Neural cell (in vitro differentiated cells): ENCODE measurements at places on chromosomes 5 and 9. TPM values are rescaled to one million over a fixed set of nuclear protein-coding genes. Genes with fewer than 3 reads are reported as not detected.

The SPATA31E1 gene
- polyA plus RNA-seq: not detected in 2 replicates

The BTNL3 gene
- polyA plus RNA-seq: not detected in 2 replicates

The PFN3 gene
- polyA plus RNA-seq: not detected in 2 replicates

The ROR2 gene
- polyA plus RNA-seq: 0.33 and 0.74 TPM in 2 replicates

The FAM163B gene
- 1.5 and 2.7 TPM in 2 replicates for polyA plus RNA-seq

The PGM5 gene
- not detected in 2 replicates for polyA plus RNA-seq

The MAMDC2 gene
- 0.30 and 0.56 TPM in 2 replicates for polyA plus RNA-seq

The PRDM9 gene
- polyA plus RNA-seq: not detected in 2 replicates

The STPG3 gene
- not detected in 2 replicates for polyA plus RNA-seq

The CACFD1 gene
- 75.4 and 78.0 TPM in 2 replicates for polyA plus RNA-seq

The HMGCS1 gene
- 433 and 498 TPM in 2 replicates for polyA plus RNA-seq

The PCDHA9 gene
- polyA plus RNA-seq: 0.56 and 0.88 TPM in 2 replicates

The FOXD4 gene
- polyA plus RNA-seq: 2.3 and 2.5 TPM in 2 replicates

The ICE1 gene
- 22.1 and 24.4 TPM in 2 replicates for polyA plus RNA-seq

The DMGDH gene
- 0.70 and 0.93 TPM in 2 replicates for polyA plus RNA-seq

The SPOCK1 gene
- polyA plus RNA-seq: 30.9 and 33.6 TPM in 2 replicates

The PCDHGA6 gene
- polyA plus RNA-seq: 0.09 TPM in 1 of 2 replicates, not detected in the other

The PCDHB5 gene
- 4.5 and 4.7 TPM in 2 replicates for polyA plus RNA-seq

The DIPK1B gene
- polyA plus RNA-seq: 65.1 and 78.7 TPM in 2 replicates

The ATOSB gene
- 28.9 and 34.1 TPM in 2 replicates for polyA plus RNA-seq

The SLC6A7 gene
- polyA plus RNA-seq: 1.5 and 4.6 TPM in 2 replicates

The SPAAR gene
- 0.35 TPM in 1 of 2 replicates, not detected in the other for polyA plus RNA-seq

The HK3 gene
- polyA plus RNA-seq: 0.62 and 7.8 TPM in 2 replicates

The PRRX2 gene
- not detected in 2 replicates for polyA plus RNA-seq

The GDF9 gene
- 4.6 and 5.1 TPM in 2 replicates for polyA plus RNA-seq

The SLC23A1 gene
- polyA plus RNA-seq: not detected in 2 replicates

The LECT2 gene
- polyA plus RNA-seq: not detected in 2 replicates
